ENCODE measurements at places on chromosomes 6 and 20.
A peak's percentile ranks its signal among the peaks of the same experiment; 100 is the strongest.

GRCh38 chr20:13552061-13552460 lies 86.7 kb downstream of the TASP1 start:
- no peak for DNase-seq

GRCh38 chr20:63260521-63260920 lies 6.3 kb upstream of the NKAIN4 start:
- no peak for DNase-seq

DNA sequence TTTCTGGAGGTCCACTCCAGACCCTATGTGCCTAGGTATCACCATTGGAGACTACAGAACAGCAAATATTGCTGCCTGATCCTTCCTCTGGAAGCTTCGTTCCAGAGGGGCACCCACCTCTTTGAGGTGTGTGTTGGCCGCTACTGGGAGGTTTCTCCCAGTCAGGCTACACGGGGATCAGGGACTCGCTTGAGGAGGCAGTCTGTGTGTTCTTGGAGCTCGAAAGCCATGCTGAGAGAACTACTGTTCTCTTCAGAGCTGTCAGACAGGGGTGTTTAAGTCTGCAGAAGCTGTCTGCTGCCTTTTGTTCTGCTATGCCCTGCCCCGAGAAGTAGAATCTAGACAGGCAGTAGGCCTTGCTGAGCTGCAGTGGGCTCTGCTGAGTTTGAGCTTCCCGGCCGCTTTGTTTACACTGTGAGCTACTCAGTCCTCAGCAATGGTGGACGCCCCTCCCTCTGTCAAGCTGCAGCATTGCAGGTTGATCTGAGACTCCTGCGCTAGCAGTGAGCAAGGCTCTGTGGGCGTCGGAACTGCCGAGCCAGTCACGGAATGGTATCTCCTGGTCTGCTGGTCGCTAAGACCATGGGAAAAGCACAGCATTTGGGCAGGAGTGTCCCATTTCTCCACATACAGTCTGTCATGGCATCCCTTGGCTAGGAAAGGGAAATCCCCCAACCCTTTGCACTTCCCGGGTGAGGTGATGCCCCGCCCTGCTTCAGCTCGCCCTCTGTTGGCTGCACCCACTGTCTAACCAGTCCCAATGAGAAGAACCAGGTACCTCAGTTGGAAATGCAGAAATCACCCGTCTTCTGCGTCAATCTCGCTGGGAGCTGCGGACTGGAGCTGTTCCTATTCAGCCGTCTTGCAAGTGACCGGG lies 32.5 kb upstream of the ASCC3 start:
- no peak for DNase-seq

DNA sequence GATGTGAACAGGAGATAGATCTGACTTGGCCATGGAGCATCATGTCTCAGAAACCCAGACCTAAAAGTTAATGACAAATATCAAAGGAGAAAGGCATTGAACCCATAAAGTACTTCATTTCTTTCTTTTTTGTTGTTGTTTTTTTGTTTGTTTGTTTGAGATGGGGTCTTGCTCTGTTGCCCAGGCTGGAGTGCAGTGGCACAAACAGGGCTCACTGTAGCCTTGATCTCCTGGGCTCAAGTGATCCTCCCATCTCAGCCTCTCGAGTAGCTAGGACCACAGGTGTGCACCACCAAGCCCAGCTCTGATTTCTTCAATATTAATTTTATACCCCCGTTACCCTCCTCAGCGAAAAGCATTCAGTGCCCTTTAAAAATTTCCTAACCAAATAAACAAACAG lies 45.8 kb downstream of the KIF16B start:
- DNase-seq: no peak

DNA sequence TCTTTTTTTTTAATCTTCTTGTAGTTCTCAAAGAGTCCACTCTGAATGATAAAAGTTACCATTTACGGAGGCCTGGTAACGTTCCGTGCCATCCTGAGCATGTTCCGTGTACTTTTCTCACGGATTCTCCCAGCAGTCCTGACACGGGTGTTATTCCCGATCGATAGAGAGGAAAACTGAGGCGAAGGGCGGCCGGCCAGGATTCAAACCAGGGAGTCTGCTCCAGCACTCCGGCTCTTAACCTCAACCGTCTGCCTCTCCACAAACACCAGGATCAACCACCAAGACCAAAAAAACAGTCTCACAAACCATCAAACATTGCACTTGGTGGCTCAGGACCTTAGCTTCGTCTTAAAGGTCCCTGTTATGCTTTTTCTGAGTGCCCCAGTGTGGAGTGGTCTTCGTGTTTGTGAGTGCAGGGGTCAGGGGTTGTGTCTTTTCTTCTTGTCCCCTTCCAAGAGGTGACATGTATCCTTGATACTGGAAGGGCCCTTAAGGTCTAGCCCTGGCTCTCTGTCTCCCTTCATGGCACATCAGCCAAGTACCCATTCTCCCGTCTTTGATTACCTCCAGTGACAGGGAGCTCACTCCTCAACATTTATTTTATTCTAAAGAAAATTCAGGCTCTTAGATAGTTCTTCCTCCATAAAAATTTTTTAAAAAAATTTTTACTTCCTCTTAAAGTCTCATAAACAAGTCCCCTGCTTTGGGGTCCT lies 35.1 kb downstream of the SRC start:
- DNase-seq: no peak

DNA sequence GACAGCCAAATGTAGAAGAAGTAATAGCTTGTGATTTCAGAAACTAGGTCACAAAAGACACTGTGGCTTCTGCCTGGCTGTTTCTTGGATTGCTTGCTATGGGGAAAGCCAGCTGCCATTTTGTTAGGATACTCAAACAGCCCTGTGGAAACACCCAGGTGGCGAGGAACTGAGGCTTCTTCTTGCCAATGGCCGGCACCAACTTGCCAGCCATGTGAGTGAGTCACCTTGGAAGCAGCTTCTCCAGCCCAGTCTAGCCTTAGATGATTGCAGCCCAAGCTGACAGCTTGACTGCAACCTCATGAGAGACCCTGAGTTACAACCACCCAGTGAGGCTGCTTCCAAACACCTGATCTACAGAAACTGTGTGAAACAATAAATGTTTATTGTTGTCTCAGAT lies 11.9 kb upstream of the KIAA1755 start:
- DNase-seq: no peak

DNA sequence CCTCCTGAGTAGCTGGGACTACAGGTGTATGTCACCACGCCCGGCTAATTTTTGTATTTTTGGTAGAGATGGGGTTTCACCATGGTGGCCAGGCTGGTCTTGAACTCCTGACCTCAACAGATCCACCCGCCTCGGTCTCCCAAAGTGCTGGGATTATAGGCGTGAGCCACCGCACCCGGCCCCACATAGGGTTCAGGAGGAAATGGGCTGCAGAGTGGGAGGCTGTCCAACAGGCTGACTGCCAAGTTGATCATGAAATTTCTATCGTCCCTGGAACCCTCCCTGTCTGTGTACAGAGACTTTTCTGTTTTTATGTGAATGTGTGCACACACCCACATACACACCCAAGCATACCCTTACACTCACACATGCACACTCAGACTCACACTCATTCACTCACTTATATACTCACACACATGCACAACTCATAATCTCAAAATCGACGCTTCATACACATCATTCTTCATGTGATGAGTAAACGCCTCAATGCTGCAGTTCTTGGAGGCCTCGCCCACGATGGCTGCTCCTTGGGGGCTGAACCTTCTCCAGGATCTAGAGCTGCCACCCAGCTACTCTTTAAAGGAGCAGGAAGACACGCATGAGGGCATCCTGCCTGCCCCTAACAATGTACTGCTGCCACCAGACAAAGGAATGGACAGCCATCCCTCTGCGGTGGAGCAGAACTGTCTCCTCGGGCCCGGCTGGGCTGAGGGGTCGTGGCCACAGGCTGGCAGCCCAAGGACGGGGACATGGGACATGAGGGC lies 35.6 kb downstream of the SUN5 start:
- peak; percentile 4 for DNase-seq

GRCh38 chr6:128521282-128521632 lies 858 bp upstream of the PTPRK start:
- DNase-seq: no peak

GRCh38 chr20:61832181-61832580 lies 233.5 kb downstream of the TAF4 start:
- no peak for DNase-seq

DNA sequence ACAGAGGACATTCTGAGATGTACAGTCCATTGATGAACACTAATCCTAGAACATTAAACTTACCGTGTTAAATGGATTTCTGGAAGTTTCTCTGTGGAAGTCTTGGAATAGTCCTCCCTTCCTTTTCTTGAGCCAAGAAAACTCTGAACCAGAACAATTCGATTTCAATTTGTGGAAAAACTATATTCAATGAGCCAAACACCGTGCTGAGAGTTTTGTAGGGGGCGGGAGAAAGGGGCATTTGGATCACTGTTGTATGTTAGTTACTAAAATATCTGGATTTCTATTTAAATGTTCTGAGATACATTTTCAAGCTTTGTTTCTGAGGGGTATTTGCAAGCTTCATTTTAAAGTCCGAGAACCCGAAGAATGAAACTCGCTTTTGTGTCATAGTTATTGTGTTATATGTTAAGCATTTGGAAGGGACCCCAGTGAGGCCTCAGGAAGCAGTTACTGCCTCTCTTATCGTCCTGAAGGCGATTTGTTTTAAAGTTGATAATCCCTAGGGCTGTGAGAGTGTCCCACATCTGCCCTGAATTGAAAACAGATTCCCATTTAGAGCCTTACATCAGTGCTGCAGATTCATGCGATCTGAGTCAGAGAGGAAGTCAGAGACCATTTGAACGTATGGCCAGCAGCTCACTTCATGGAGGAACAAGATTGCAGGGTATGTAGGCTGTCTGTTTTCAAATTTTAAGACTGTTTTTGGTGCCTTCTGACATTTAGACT lies 70.8 kb upstream of the SASH1 start:
- DNase-seq: no peak

GRCh38 chr6:33850869-33851541 lies 47.2 kb upstream of the MLN start:
- no peak for DNase-seq

- no peak for DNase-seq
Observed at GRCh38 chr20:54051068-54051467, 19.3 kb downstream of the BCAS1 start.

All from GM10248 (cell line).